Activated CD4-positive, alpha-beta T cell treated with anti-CD3 and anti-CD28 coated beads, Interleukin-2, amount 50 U/mL, for 24 hours (primary cell): ENCODE measurements at places on chromosomes 13 and 19.

DNA sequence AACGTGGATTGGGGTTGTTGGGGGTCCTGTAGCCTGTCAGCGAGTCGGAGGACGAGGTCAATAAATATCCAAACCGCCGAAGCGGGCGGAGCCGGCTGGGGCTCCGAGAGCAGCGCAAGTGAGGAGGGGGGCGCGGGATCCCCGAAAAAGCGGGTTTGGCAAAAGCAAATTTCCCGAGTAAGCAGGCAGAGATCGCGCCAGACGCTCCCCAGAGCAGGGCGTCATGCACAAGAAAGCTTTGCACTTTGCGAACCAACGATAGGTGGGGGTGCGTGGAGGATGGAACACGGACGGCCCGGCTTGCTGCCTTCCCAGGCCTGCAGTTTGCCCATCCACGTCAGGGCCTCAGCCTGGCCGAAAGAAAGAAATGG, 754 bp upstream of the SIX5 start:
- DNase-seq = no peak

DNA sequence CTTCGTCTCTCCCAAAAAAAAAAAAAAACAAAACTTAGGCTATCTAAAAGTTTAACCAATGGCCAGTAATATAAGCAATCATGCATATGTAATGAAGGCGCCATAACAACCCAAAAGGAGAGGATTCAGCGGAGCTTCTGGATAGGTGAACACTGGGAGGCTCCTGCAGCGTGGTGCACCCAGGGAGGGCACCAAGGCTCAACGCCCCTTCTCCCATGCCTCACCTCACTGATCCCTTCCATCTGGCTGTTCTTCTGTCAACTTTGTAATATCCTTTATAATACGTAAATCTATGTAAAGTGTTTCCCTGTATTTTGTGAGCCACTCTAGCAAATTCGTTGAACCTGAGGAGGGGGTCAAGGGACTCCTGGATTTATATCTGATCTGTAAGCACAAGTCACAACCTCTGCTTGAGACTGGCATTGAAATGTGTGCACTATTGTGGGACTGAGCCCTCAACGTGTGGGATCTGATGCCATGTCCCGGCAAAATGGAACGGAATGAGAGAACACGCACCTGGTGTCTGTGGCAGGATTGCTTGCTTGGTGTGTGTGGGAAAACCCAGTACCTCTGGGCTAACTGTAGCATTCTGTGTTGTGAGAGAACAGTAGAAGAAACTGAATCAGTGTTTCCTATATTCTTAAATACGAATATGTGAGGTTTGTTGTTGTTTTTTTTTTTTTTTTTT, 521 bp upstream of the ZNF665 start:
- DNase-seq = no peak

DNA sequence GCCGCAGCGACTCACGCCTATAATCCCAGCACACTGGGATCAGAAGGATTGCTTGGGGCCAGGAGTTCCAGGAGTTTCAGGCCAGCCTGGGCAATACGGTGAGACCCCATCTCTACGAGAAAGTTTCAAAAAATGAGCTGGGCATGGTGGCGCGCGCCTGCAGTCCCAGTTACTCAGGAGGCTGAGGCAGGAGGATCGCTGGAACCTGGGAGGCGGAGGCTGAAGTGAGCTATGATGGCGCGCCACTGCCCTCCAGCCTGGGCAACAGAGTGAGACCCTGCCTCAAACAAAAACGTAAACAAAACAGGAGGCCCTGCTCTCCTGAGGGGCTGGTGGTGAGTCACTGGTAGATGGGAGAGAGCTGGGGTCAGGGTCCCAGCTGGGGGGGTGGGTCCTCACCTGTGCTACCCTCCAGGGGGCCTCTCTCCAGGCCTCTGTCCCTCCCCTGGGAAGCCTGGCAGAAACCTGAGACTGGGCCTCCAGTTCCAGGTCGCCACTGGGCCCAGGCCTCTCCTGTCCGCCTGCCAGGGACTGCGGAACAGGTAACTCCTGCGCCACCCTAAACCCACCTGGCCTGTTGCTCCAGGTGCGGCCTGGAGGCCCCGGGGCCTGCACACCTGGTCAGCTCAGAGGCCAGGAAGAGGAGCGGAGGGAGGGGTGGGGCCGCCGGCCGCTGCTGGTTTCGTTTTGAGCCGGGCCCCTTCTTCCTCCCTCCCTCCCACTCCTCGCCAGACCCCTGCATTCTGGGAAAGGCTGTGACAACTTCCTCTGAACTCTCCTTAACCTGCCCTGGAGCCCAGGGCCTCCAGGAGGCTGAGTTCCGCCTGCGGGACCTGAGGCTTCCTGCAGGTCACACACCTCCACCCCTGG, 17.2 kb upstream of the ZBTB7A start:
- DNase-seq = no peak

DNA sequence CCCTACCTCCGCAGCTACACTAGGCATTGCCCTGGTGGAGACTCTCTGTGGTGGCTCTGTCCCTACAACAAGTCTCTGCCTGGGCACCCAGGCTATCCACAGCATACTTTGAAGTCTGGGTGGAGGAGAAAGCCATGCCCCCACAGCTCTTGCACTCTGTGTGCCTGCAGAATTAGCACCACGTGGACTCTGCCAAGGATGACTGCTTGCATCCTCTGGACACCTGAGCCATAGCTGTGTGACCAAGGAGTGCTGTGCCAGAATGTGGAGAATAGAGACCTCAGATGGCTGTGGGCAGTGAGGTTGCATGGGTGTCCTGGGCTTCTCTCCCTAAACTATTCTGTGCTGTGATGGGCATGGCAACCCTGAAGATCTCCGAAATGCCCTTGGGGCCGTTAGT, 21.2 kb upstream of the MCF2L start:
- DNase-seq = no peak

- DNase-seq = no peak
These were observed 79.6 kb upstream of the DOCK9 start for GRCh38 chr13:99057310-99057975.

DNA sequence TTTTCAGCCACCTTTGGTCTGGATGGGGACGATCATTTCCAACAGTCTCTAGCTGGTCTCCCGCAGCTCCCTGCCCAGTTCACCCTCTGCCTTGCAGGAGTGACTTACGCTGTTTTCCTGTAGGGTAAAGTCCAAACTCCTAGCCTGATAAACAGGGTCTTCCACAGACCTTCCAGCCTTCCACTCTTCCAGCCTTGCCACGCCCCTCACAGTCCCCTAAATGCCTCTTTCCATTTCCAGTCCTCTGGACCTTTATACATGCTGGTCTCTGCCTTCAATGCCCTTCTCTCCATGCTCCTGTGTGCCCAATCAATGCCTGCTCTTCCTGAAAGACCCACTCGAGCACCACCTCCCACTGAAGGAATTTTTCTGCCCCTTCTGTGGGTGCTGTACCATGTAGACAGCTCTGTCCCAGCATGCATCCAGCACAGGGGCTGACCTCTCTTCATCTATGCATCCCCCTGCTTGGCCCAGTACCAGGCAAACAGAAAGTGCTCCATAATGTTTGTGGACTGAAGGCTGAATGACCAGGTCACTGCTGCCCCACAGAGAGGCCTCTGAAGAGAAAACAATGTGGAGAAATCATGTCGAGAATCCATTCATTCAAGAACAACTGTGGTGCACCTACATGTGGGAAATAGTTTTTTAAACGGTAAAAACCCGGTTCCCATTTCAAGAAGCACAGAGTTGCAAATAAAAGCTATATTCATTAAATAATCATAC, 4.6 kb downstream of the ATP7B start:
- no peak for DNase-seq

GRCh38 chr13:40070357-40070756, 414.9 kb downstream of the COG6 start:
- DNase-seq = no peak

DNA sequence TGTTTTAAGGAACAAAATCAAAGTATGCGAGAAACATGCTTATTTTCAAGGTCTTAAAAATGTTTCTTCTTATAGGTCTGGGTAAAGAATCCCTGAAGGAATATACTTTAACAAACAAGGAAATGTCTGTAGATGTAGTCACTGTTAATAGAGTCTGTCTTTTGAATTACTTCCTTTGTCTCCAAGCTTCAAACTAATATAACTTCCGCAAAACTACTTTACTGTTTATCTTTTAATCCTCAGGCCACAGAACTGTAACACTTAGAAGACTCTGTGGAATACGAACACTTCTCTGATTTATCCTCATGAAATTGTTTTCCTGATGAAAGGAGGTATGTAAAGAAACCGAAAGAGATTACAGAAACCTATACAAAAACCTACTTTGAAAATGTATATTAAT, 316.0 kb downstream of the PCDH9 start:
- no peak for DNase-seq

- DNase-seq = no peak
These were observed 293.3 kb downstream of the NALCN start for GRCh38 chr13:101123028-101123427.

- no peak for DNase-seq
These were observed 36.1 kb downstream of the GADD45B start for GRCh38 chr19:2511991-2512390.
